ENCODE measurements at places on chromosomes 4 and X.

- no peak for DNase-seq
These were observed 1.1 kb upstream of the LIN54 start for GRCh38 chr4:83011689-83012199.

- no peak for DNase-seq
These were observed 13.3 kb downstream of the GRID2 start for GRCh38 chr4:92317047-92317446.

GRCh38 chrX:116726806-116727205, 264.0 kb upstream of the CT83 start:
- DNase-seq: no peak

DNA sequence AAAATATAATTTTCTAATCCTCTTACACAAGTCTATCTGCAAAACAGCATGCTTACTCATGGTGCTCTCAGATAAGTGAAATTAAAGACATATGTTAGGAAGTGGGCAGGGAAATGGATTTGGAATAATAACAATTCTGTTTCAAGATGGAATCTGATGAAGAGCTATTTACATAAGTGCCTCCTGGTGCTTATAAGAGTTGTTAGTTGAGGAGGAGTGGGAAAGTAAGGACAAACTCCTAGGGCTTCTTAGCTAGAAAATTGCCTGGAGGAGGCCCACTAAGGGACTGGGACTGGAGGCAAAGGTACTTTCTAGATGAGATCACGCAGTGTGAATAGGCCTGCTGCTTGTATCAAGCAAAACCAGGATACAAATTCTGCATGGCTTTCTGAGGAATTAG, 939.8 kb downstream of the GLUD2 start:
- DNase-seq: no peak

GRCh38 chr4:84994280-84994679, 27.8 kb upstream of the WDFY3 start:
- DNase-seq: no peak

DNA sequence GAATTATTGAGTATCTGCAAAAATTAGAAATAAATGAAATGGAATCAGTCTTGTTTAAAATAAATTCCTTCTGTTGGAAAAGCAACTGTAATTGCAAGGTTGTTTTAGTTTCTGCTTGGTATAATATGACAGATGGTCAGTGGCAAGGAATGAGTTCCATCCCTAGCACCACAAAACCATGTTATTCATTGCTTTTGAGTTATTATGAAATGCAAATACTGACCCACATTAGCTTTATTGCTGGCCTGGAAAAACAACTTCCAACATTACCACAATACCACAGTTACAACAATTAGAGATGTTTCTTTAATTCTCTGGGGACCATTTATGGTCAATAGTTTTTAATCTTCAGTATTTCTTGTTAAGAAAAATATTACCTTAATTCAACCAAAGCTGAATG, 194.4 kb downstream of the TMA16 start:
- DNase-seq: no peak
